ENCODE measurements at places on chromosomes 5 and 9.

GRCh38 chr5:163362840-163363371 lies 74.5 kb upstream of the CCNG1 start:
- DNase-seq = no peak

- no peak for DNase-seq
Observed at GRCh38 chr9:108850293-108850897, 5.4 kb downstream of the ACTL7B start.

- no peak for DNase-seq
Observed at GRCh38 chr5:34687269-34688011, 31.3 kb downstream of the RAI14 start.

DNA sequence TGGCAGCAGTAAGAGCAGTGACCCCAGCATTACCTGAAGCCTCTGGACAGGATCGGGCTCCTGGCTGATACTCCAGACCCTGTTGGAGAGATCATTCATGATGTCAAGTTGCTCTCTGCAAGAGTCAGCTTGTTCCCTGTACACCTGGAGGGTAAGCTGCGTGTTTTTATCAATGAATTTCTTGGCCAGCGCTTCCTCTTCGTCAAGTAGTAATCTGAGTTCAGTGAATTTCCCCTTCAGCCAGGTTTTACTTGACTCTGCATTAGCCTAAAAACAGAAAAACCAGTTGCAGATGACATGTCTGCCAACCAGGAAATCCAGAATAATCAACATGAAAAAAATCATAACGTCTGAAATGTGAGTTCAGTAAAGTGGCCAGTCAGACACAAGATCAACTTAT lies 19.1 kb downstream of the TRIM14 start:
- DNase-seq = no peak

GRCh38 chr9:26131886-26132285 lies 453.6 kb upstream of the TUSC1 start:
- no peak for DNase-seq

- DNase-seq = no peak
Observed at GRCh38 chr5:159732220-159732619, 184.1 kb upstream of the ADRA1B start.

- DNase-seq = no peak
Observed at GRCh38 chr5:179906294-179906794, 1.4 kb downstream of the TBC1D9B start.

DNA sequence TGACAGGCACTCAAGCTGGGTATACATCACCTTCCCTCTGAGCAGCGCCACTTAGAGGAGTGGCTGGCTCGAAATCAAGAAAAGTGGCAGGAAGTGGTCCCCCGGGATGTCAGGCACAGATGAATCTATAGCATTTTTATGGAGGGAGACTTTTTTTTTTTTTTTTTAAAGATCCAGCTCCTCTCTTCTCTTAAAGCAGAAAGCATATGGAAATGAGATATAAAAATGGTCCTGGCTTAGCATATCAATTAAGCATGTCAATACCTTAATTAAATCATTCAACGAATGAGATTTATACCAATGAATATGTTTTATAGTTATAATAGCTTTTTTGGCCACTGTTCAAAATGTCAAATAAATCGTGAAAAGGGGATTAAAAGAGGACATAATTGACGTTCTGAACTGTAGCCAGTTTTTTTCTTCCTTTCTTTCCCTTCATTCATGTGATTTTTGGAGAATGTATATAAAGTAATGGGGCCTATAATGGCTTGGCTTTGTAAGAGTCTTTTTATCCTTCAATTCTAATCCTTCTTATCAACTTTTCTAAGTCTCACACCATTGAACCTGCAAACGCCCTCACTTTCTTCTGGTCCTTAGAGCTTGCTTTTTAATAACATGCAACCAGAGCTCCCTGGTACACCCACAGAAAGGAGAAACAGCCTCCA lies 319.2 kb upstream of the PANK3 start:
- DNase-seq = no peak

GRCh38 chr9:116937361-116937760 lies 250.3 kb downstream of the TRIM32 start:
- no peak for DNase-seq

DNA sequence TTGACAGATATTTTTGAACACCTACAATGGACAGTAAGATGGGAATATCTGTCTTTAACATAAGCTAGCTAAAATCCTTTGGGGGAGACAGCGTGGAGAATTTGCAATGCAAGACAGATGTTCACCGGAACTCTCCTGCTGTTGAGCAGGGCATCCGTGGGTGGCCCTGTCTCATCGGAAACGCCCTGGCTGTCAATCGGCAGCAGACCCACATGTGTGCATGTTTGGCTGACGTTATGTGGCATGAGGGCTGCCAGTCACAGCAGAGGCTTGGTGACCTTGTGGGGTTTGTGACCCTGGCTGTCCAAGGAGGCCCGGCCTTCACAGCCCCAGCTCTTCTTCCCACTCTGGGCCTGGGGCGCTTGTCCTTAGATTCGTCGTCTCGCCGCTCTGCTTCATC lies 129.7 kb upstream of the OTULINL start:
- no peak for DNase-seq

DNA sequence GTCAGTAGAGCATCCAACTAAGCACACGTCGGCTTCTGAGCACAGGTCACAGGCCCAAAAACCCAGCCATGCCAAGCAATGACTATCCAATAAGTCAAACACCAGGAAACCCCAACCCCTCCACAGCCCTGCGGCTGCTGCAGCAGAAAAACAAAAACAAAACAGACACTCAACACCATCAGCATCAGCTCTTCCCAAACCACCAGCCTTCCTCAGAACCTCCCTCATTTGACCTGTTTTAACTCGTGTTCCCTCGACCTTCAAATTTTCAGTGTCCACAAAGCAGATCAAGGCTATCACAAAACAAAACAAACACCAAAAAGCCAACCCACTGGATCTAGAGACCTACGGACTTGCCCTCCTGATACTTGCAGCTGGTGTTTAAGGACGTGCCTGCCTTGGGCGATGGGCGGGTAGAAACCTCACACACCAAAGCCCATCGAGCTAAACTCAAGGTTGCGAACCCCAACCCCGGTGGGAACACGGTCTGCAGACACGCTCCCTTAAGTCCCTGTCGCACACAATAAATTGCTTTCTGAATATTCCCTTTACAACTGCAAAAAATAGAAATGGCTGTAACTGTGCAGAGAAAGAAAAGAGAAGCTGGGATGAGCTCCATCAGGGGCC lies 247.1 kb upstream of the ANKRD55 start:
- DNase-seq = peak; percentile 46

GRCh38 chr9:136901516-136902258 lies 15.4 kb downstream of the TRAF2 start:
- no peak for DNase-seq

DNA sequence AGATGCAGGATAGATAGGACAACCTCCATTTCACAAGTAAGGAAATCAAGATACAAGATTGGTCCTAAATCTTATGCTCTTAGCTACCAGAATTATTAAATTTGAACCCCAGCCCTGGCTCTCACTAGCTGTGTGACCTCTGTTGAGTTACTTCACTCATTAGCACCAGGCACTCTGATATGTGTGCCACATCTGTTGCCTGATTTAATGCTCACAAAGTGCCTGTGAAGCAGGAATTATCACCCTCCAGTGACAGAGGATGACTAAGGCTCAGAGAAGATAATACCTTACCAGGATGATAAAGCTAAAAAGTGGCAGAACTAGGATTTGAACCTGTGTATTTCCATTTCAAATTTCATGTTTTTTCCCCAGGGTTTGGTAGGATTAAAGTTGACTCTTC lies 110.0 kb downstream of the PLPPR1 start:
- no peak for DNase-seq

- DNase-seq = no peak
Observed at GRCh38 chr5:113163328-113163727, 186.7 kb downstream of the DCP2 start.

GRCh38 chr5:149540089-149540488 lies 11.2 kb downstream of the CSNK1A1 start:
- DNase-seq = no peak

GRCh38 chr5:155299386-155300005 lies 285.9 kb downstream of the KIF4B start:
- no peak for DNase-seq

GRCh38 chr5:61730866-61731265 lies 398.8 kb downstream of the ZSWIM6 start:
- DNase-seq = no peak

- DNase-seq = no peak
Observed at GRCh38 chr5:158812408-158812807, 287.3 kb downstream of the EBF1 start.

Data from renal cortex interstitium (tissue), 15 donors.